ENCODE measurements at places on chromosomes 4 and X.

GRCh38 chr4:103374758-103375157 lies 176.6 kb upstream of the CENPE start:
- DNase-seq: no peak

- no peak for DNase-seq
Observed at GRCh38 chrX:14491689-14492088, 37.6 kb upstream of the GLRA2 start.

DNA sequence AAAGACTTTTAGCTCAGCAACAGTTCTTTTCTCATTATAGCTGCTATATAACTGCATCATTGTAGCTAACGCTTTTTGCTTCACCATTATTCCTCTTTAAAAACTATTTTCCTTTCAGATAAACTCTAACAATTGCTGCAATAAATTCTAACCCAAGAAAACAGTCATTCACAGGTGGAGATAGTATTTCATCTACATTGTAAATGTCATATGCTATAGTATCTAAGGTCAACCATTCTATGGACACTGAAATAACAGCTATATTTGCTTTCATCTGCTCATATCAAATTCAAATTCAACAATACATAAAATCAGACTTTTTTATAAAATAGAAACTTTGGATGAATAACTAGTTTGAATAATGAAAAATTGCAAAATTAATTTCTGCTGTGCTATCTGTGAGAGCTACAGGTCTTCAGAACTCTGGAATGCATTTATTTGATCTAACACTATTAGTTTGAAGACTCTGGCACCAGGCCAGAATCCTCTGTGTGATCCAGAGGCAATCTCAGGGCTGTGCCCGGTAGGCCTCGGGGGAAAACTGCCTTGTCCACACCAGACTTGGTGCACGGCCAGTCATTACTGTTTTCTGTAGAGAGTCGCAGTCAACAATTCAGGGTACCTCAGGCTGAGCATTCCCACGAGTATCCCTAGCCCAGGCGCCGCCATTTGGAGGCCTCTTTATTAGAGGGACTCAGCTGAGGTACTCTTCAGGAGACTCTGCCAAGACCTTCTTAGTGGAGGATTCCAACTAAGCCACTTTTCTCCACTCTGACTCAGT lies 332.4 kb downstream of the SLC7A11 start:
- no peak for DNase-seq

DNA sequence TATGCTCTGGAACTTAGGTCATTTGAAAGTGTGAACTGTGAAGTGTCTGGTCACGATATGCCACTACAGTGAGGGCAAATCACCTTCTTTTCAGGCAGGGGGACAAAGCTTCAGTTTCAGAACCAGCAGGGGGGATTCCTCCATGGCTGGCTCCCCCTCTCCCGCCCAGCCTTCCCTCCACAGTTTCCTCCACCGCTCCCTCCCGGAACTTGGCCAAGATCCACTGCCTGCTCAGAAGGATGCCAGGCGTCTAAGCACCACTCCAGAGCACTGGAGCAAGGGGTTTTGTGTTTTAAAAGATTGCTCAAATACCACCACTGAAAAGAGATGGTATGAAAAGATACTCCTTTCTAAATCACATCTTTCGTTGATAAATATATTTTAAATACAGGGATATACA lies 126.9 kb downstream of the ELOVL6 start:
- DNase-seq: no peak

DNA sequence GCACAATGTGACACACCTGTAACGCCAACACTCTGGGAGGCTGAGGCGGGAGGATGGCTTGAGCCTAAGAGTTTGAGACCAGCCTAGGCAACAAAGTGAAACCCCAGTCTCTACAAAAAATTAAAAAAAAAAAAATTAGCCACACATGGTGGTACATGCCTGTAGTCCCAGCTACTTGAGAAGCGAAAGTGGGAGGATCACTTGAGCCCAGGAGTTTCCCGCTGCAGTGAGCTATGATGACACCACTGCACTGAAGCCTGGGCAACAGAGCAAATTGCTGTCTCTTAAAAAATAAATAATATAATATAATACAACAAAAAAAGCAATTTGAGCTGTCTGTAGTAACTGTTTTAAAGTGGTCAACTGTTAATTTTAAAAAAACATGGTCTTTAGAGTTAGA lies 13.2 kb downstream of the SPOCK3 start:
- DNase-seq: no peak

- no peak for DNase-seq
Observed at GRCh38 chrX:12972878-12973560, 1.9 kb upstream of the TMSB4X start.

Measured in hematopoietic multipotent progenitor cell treated with erythropoietin and hydrocortisone succinate and interleukin-3 and kit ligand, for 4 days (in vitro differentiated cells).